Naive thymus-derived CD8-positive, alpha-beta T cell (primary cell): ENCODE measurements at places on chromosomes 11 and 22. TPM values are rescaled to one million over a fixed set of nuclear protein-coding genes. Genes with fewer than 3 reads are reported as not detected.

OR9I1 gene
- not detected for total RNA-seq

OR4D5 gene
- not detected for total RNA-seq

KRTAP5-9 gene
- 0.31 TPM for total RNA-seq

MMP10 gene
- not detected for total RNA-seq

OR52A1 gene
- total RNA-seq = not detected

CRYAB gene
- not detected for total RNA-seq

SAA4 gene
- total RNA-seq = not detected

HPX gene
- 1.6 TPM for total RNA-seq

MISFA gene
- not detected for total RNA-seq

RAB3IL1 gene
- total RNA-seq = 0.82 TPM

C11orf86 gene
- total RNA-seq = not detected

DNA sequence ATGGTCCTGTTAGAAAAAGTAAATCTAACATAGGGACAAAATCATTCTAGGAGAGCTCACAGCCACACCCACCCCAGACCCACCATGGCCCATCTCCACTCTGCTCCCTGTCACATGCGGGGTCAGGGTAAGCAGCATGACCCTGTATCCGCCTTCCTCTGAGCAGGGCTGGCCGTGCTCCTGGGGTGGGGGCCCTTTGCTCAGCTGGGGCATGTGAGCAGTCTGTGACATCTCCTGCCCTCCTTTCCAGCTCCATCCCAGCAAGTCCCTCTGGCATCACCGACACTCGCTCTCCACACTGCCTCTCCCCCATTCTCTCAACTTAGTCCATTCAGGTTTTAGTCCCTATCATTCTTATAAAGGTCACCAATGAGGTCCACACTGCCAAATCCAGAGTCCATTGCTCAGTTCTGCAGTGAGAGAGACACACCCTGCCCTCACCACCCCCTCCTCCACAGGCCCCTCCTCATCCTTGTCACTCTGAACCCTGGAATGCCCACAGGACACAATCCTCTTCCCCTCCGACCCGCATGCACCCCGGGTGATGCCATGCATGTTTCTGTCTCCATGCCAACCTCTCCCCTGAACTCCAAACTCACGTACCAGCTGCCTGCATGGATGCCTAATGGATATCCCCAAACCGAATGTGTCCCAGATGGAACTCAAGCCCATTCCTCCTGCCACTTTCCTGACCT, 65.1 kb upstream of the PITPNB start:
- no peaks in the 10 kb centered on the region for H3K36me3 ChIP-seq
- no peak overlapping the region for H3K4me3 ChIP-seq
- peaks cover 18% of the 10 kb centered on the region for H3K4me1 ChIP-seq
- DNase-seq = no peak
- no peak overlapping the region for H3K27ac ChIP-seq

DNA sequence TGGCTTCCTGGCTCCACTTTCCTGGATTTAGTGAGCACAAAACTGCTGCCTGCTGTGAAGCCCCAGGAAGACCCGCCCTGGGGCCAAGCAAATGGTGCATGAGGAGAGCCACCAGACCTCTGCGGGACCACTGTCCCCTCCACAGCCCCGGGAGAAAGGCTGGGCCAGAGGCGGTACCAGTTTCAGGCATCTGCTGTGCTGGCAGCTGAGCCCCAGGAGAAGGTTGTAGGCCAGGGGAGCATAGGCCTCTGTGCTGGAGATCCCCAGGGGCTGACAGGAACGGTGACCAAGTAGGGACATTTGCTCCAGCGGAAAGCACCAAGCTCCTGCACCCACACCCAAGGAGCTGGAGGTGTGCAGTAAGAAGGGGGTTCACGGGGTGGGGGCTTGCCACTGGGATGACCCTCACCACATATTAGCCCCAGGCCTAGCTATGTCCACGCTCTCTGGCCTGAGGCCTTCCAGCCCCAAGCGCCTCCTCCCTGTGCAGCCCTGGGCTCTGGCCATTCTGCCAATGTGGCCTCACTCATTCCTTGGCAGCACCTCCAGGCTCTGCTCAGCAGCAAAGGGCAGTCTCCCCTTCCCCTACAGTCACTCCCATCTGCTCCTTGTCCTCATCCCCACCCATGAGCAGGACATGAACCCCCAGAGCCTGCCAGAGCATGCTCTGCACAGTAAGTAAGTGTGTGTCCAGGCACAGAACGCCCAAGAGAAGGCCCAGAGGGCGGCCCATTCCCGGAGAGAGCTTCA, 24.0 kb upstream of the COMT start:
- no peak for DNase-seq
- no peak overlapping the region for H3K27ac ChIP-seq
- no peak overlapping the region for H3K4me3 ChIP-seq
- H3K36me3 ChIP-seq = peaks cover 27% of the 10 kb centered on the region
- no peaks in the 10 kb centered on the region for H3K27me3 ChIP-seq

- no peak overlapping the region for H3K4me3 ChIP-seq
- no peaks in the 10 kb centered on the region for H3K36me3 ChIP-seq
- no peak for DNase-seq
Measured at GRCh38 chr22:41075946-41076345, 16.4 kb upstream of the EP300 start.

GRCh38 chr22:45428391-45429385, 15.2 kb downstream of the RIBC2 start:
- peaks cover 3% of the 10 kb centered on the region for H3K27me3 ChIP-seq
- no peak overlapping the region for H3K4me3 ChIP-seq
- no peak for DNase-seq
- H3K4me1 ChIP-seq = no peaks in the 10 kb centered on the region

GRCh38 chr22:47053726-47054141, 291.3 kb downstream of the TBC1D22A start:
- peak overlapping the region; percentile 14 for H3K27ac ChIP-seq
- no peak overlapping the region for H3K4me3 ChIP-seq
- H3K27me3 ChIP-seq = no peaks in the 10 kb centered on the region
- H3K36me3 ChIP-seq = peaks cover 2% of the 10 kb centered on the region
- DNase-seq = no peak
- peaks cover 29% of the 10 kb centered on the region for H3K4me1 ChIP-seq

- no peaks in the 10 kb centered on the region for H3K27me3 ChIP-seq
- H3K4me3 ChIP-seq = no peak overlapping the region
- DNase-seq = no peak
- H3K27ac ChIP-seq = no peak overlapping the region
Measured at GRCh38 chr22:27952091-27952490, 33.0 kb upstream of the PITPNB start.

DNA sequence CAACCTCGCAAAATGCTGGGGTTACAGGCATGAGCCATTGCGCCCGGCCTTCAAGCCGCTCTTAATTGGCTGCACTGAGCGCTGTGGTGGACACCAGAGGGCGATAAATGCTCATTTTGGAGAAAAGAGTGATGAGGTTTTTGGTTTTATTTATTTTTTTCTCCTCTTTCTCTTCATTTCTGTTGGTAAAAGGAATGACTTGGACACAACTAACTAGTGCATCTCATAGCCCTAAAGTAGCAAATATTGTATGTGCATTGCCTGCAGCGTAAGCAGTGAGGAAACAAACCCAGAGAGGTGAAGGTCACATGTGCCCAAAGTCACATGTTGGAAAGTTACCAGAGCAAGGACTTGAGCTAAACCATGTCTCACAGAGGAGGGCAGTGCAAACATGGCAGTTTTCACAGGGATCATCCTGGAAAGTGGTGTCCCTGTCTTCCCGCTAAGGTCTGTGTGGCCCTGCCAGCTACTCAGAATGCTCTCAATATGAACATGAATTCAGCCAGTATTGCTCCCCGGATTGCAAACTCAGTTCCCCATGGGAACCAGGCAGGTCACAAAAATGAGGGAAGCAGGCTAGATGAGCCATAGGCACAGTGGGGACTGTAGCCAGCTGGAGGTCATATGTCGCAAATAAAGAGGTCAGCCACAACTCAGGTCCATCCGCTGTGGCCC, 8.6 kb upstream of the CD82 start:
- no peaks in the 10 kb centered on the region for H3K27me3 ChIP-seq
- H3K4me3 ChIP-seq = no peak overlapping the region
- peaks cover 15% of the 10 kb centered on the region for H3K4me1 ChIP-seq
- DNase-seq = peak; percentile 62

DNA sequence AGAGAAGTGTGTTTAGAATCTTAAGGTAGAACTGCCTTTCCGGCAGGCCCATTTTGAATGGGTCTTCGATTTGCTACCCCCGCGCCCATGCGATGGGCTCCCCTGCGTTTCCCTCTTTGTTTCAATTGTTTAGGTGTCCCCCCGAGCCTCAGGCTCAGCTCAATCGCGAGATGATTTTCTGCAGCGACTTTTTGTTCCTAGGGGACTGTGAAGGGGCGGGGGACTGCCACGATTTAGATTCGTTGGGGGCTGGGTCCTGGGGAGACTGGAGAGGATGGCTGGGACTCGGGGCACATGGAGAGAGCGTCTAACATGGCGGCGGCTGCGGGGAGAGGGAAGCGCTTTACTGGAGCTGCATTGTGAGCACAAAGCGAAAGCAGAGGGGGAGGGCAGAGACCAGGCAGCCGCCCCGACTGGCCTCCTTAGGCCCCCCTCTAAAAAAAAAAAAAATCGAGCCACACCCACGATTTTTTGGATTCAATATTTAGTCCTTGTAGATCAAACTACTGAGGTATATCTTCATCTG, 1.7 kb downstream of the CAPRIN1 start:
- H3K36me3 ChIP-seq = peaks cover 15% of the 10 kb centered on the region
- DNase-seq = peak; percentile 80
- H3K27ac ChIP-seq = peak overlapping the region; percentile 99
- peaks cover 38% of the 10 kb centered on the region for H3K4me1 ChIP-seq
- no peaks in the 10 kb centered on the region for H3K27me3 ChIP-seq
- peak overlapping the region; percentile 95 for H3K4me3 ChIP-seq

- peaks cover 2% of the 10 kb centered on the region for H3K36me3 ChIP-seq
- H3K27me3 ChIP-seq = no peaks in the 10 kb centered on the region
- no peak for DNase-seq
- H3K4me3 ChIP-seq = no peak overlapping the region
- no peak overlapping the region for H3K27ac ChIP-seq
- peaks cover 9% of the 10 kb centered on the region for H3K4me1 ChIP-seq
Measured at GRCh38 chr11:31484497-31484896, 24.9 kb downstream of the IMMP1L start.

DNA sequence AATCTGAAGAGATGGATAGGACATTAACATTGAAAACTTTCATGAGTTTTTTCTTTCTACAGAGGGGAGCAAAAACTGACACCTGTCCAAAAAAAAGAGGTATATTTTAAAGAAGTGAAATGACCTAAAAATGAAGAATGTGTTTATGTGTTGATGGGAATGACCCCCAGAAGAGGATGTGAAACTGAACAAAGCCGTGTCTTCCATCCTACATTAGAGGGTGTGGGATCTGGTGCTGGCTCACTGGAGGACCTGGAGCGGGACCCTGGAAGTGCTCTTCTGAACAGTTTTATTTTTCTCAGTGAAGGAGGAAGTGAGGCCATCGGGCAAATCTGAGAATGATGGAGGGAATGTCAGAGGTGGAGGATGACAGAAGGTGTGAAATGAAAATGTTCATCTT, 470.1 kb downstream of the NTM start:
- no peak overlapping the region for H3K4me3 ChIP-seq
- DNase-seq = no peak
- no peaks in the 10 kb centered on the region for H3K36me3 ChIP-seq
- no peaks in the 10 kb centered on the region for H3K4me1 ChIP-seq
- peaks cover 15% of the 10 kb centered on the region for H3K27me3 ChIP-seq

GRCh38 chr22:30444632-30445437, 19.3 kb downstream of the MTFP1 start:
- no peak for DNase-seq
- H3K36me3 ChIP-seq = peaks cover 4% of the 10 kb centered on the region
- peaks cover 14% of the 10 kb centered on the region for H3K4me1 ChIP-seq
- peaks cover 78% of the 10 kb centered on the region for H3K27me3 ChIP-seq
- H3K4me3 ChIP-seq = no peak overlapping the region

GRCh38 chr11:2674658-2675131, 25.1 kb downstream of the KCNQ1OT1 start:
- no peak overlapping the region for H3K4me3 ChIP-seq
- no peak overlapping the region for H3K27ac ChIP-seq
- H3K36me3 ChIP-seq = no peaks in the 10 kb centered on the region
- peaks cover 2% of the 10 kb centered on the region for H3K4me1 ChIP-seq
- no peaks in the 10 kb centered on the region for H3K27me3 ChIP-seq
- DNase-seq = no peak

- H3K4me1 ChIP-seq = no peaks in the 10 kb centered on the region
- no peaks in the 10 kb centered on the region for H3K27me3 ChIP-seq
- DNase-seq = no peak
- H3K27ac ChIP-seq = no peak overlapping the region
- H3K36me3 ChIP-seq = no peaks in the 10 kb centered on the region
Measured at GRCh38 chr11:16148301-16148931, 207.9 kb downstream of the SOX6 start.

GRCh38 chr22:37752189-37753087, 55.3 kb upstream of the GCAT start:
- H3K27ac ChIP-seq = no peak overlapping the region
- H3K27me3 ChIP-seq = no peaks in the 10 kb centered on the region
- H3K4me3 ChIP-seq = no peak overlapping the region
- no peak for DNase-seq

DNA sequence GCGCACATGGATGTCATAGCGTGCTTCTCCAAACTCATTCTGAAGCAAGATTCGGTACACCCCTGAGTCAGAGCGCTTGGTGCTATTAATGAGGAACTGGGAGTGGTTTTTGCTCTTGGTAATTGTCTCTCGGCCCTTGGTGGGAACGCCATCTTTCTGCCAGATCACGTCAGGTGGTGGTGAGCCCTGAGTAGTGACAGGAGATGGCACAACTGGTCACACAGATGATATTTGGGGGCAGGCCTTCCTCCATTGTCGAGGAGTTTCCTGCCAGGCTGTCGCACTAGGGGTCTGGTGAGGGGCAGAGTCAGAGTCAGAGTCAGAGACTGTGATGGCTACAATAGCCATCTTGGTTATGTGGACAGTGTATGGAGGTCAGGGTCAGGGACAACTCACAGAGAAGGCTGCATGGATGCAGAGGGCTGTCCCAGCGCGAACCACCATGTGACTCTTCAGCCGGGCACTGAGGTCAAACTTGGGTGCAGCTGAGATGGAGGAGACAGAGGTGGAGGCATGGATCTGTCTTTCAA, 9.3 kb downstream of the TMEM86A start:
- no peak for DNase-seq
- H3K4me3 ChIP-seq = no peak overlapping the region
- H3K36me3 ChIP-seq = no peaks in the 10 kb centered on the region
- no peaks in the 10 kb centered on the region for H3K27me3 ChIP-seq
- no peak overlapping the region for H3K27ac ChIP-seq

GRCh38 chr11:65572356-65573051, at the start of gene FAM89B:
Gene FAM89B, plus strand, starts transcription at chr11:65572538. Its CDS starts 132 bp downstream, at chr11:65572670.
- no peaks in the 10 kb centered on the region for H3K27me3 ChIP-seq
- DNase-seq = peak; percentile 87
- no peaks in the 10 kb centered on the region for H3K36me3 ChIP-seq
- peak within 1 kb of the TSS; percentile 89 for H3K4me3 ChIP-seq
- H3K27ac ChIP-seq = peak within 1 kb of the TSS; percentile 93

DNA sequence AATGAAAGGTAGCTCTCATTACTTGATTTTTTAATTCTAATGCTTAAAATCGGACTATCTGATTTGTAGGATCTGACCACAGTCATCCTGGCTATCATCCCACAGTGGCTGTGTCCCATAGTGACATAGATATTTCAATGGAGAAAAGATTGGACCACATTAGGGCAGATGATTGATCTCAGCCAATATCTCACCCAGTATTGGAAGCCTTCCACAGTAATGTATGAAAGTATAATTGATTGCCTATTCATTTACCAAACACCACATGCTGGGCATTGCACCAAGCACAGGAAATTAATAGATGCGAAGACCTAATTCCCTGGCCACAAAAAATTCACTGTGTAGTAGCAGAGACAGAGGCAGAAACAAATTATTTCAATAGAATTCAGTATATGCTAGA, 37.6 kb downstream of the FZD4 start:
- no peak overlapping the region for H3K4me3 ChIP-seq
- H3K27me3 ChIP-seq = peaks cover 3% of the 10 kb centered on the region
- no peaks in the 10 kb centered on the region for H3K4me1 ChIP-seq
- no peak for DNase-seq
